Osteocyte (in vitro differentiated cells): ENCODE measurements at places on chromosomes 4 and X. TPM values are rescaled to one million over a fixed set of nuclear protein-coding genes. Genes with fewer than 3 reads are reported as not detected.
A peak's percentile ranks its signal among the peaks of the same experiment; 100 is the strongest.

- no peak overlapping the region for H3K4me3 ChIP-seq
- no peaks in the 10 kb centered on the region for H3K4me1 ChIP-seq
- peaks cover 9% of the 10 kb centered on the region for H3K27me3 ChIP-seq
- H3K36me3 ChIP-seq = no peaks in the 10 kb centered on the region
Observed at GRCh38 chr4:60034361-60034760, 1165.8 kb upstream of the ADGRL3 start.

AFP gene
- total RNA-seq = not detected in 2 replicates

DNA sequence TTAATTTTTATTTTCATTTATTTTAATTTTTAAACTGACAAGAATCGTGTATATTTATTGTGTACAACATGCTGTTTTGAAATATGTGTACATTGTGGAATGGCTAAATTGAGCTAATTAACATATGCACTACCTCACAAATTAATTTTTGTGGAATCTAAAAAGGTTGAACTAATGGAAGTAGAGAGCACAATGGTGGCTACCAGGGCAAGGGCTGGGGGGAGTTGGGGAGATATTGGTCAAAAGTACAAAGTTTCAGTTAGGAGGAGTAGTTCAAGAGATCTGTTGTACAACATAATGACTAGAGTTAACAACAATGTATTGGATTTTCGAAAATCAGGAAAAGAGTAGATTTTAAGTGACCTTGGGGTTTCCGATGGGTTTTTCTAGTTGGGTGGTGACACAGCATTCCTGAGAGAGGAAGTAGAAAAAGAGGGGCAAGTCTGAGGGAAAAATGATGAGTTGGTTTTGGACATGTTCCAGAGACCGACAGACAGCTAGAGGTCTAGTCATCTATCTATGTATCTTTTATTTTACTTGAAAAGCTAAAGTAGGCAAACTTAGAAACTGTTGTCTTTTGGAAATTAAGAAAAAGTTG lies 23.2 kb downstream of the APOO start:
- H3K4me3 ChIP-seq = peak overlapping the region; percentile 4
- H3K27ac ChIP-seq = peak overlapping the region; percentile 86
- H3K36me3 ChIP-seq = no peaks in the 10 kb centered on the region
- H3K27me3 ChIP-seq = no peaks in the 10 kb centered on the region
- DNase-seq = no peak
- H3K4me1 ChIP-seq = peaks cover 59% of the 10 kb centered on the region

ARSJ gene
- total RNA-seq = 61.7 and 63.3 TPM in 2 replicates

GLRA2 gene
- not detected in 2 replicates for total RNA-seq

GRCh38 chrX:108456971-108457477 lies 17.4 kb downstream of the COL4A5 start:
- no peak overlapping the region for H3K4me3 ChIP-seq
- H3K27me3 ChIP-seq = no peaks in the 10 kb centered on the region
- H3K27ac ChIP-seq = peak overlapping the region; percentile 62
- H3K4me1 ChIP-seq = peaks cover 39% of the 10 kb centered on the region
- DNase-seq = no peak

CFAP299 gene
- total RNA-seq = not detected in 2 replicates

GPR78 gene
- 0.26 and 0.54 TPM in 2 replicates for total RNA-seq

- peak overlapping the region; percentile 79 for H3K4me3 ChIP-seq
- no peak for DNase-seq
- H3K4me1 ChIP-seq = peaks cover 11% of the 10 kb centered on the region
Observed at GRCh38 chr4:675036-675882, 917 bp downstream of the MYL5 start.

DNA sequence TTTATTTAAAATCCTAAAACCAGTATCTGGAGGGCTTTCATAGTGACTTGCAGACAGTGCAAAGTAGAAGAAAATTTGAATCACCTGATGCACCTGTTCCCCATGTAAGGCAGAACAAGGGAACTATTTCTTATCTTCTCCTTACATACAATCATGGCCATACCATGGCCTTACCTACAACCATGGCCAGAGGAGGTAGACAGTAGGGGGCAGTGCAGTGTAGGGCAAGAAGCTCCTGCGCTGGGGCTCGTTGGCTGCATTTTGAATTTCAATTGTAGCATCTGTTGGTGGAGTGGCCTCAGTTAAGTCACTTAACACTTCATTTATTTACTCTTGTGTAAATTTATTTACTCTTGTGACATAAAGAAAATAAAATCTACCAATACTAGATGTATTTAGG lies 33.0 kb downstream of the GALNTL6 start:
- no peaks in the 10 kb centered on the region for H3K36me3 ChIP-seq
- no peak overlapping the region for H3K27ac ChIP-seq
- H3K4me3 ChIP-seq = no peak overlapping the region
- peaks cover 9% of the 10 kb centered on the region for H3K27me3 ChIP-seq

GRCh38 chrX:97481228-97481627 lies 597.5 kb downstream of the RPA4 start:
- H3K27ac ChIP-seq = no peak overlapping the region
- H3K36me3 ChIP-seq = no peaks in the 10 kb centered on the region
- DNase-seq = no peak
- H3K4me3 ChIP-seq = no peak overlapping the region
- no peaks in the 10 kb centered on the region for H3K4me1 ChIP-seq

FNIP2 gene
- 14.4 and 17.3 TPM in 2 replicates for total RNA-seq

GRCh38 chr4:46645126-46645525 lies 255.2 kb upstream of the GABRA2 start:
- no peaks in the 10 kb centered on the region for H3K4me1 ChIP-seq
- H3K4me3 ChIP-seq = no peak overlapping the region
- H3K27me3 ChIP-seq = no peaks in the 10 kb centered on the region

DNA sequence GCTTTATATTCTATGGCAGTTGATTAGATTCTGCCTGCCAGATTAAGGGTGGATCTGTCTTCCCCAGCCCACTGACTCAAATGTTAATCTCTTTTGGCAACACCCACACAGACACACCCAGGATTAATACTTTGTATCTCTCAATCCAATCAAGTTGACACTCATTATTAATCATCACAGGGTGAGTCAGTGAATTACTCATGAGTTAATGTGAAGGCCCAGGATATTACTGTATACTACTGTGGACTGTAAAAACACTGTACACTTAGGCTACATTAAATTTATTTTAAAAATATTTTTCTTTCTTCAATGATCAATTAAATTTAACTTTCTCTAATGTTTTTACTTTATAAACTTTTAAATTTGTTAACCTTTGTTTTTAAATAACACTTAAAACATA lies 87.7 kb downstream of the NAP1L3 start:
- H3K27me3 ChIP-seq = no peaks in the 10 kb centered on the region
- H3K27ac ChIP-seq = no peak overlapping the region
- H3K4me3 ChIP-seq = no peak overlapping the region
- H3K36me3 ChIP-seq = no peaks in the 10 kb centered on the region

GRCh38 chr4:915595-915994 lies 16.5 kb downstream of the GAK start:
- no peaks in the 10 kb centered on the region for H3K27me3 ChIP-seq
- H3K36me3 ChIP-seq = peaks cover 12% of the 10 kb centered on the region

- no peak for DNase-seq
- peaks cover 55% of the 10 kb centered on the region for H3K4me1 ChIP-seq
- no peak overlapping the region for H3K27ac ChIP-seq
- no peaks in the 10 kb centered on the region for H3K27me3 ChIP-seq
Observed at GRCh38 chr4:73723928-73724327, 16.4 kb upstream of the CXCL8 start.

BDH2 gene
- 55.9 and 60.0 TPM in 2 replicates for total RNA-seq

VCX gene
- total RNA-seq = not detected in 2 replicates

DNA sequence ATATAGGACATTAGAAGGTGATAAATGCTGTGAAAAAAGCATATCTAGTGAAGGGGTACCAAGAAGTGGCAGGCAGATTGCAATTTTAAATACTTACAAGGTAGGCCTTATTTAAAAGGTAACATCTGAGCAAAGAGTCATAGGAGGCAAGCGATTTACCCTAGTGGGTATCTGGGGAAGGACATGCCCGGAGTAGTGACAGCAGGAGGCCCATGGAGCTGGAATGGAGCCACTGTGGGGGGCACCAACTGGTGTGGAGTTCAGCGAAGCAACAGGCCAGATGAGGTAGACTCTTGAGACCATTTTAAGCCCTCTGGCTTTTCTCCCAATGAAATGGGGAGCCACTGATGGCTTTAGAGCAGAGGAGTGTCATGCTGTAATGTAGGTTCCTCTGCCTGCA lies 37.3 kb downstream of the SEC24D start:
- peaks cover 60% of the 10 kb centered on the region for H3K36me3 ChIP-seq
- DNase-seq = no peak
- H3K27ac ChIP-seq = no peak overlapping the region
- no peaks in the 10 kb centered on the region for H3K27me3 ChIP-seq
- no peak overlapping the region for H3K4me3 ChIP-seq
- no peaks in the 10 kb centered on the region for H3K4me1 ChIP-seq

- peak overlapping the region; percentile 85 for H3K27ac ChIP-seq
- DNase-seq = peak; percentile 88
- H3K27me3 ChIP-seq = no peaks in the 10 kb centered on the region
- H3K36me3 ChIP-seq = peaks cover 4% of the 10 kb centered on the region
- H3K4me1 ChIP-seq = peaks cover 50% of the 10 kb centered on the region
- H3K4me3 ChIP-seq = no peak overlapping the region
Observed at GRCh38 chr4:101102114-101102742, 245.1 kb downstream of the PPP3CA start.

GRCh38 chr4:119962631-119963030 lies 104.0 kb downstream of the MAD2L1 start:
- H3K27me3 ChIP-seq = peaks cover 3% of the 10 kb centered on the region
- no peak overlapping the region for H3K4me3 ChIP-seq
- no peak for DNase-seq
- H3K36me3 ChIP-seq = no peaks in the 10 kb centered on the region

DNA sequence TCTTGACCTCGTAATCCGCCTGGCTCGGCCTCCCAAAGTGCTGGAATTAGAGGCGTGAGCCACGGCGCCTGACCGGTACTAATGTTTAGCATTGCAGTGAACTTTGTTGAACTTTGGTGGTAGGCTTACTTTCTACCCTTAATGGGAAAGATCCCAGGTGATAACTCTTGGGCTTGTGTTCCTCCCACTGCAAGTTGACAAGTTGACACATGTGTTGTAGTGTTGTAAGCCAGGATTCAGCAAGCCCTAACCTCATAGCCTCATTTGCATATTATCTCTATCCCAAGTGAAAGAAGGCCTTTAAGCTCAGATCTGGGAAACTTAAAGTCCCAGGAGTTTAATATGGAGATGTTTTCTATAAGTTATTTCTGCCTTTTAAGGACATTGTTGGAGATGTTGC lies 80.0 kb upstream of the CLCN4 start:
- DNase-seq = no peak
- H3K36me3 ChIP-seq = peaks cover 9% of the 10 kb centered on the region
- H3K4me1 ChIP-seq = peaks cover 4% of the 10 kb centered on the region
- H3K27me3 ChIP-seq = no peaks in the 10 kb centered on the region

TMPRSS11E gene
- not detected in 2 replicates for total RNA-seq

DNA sequence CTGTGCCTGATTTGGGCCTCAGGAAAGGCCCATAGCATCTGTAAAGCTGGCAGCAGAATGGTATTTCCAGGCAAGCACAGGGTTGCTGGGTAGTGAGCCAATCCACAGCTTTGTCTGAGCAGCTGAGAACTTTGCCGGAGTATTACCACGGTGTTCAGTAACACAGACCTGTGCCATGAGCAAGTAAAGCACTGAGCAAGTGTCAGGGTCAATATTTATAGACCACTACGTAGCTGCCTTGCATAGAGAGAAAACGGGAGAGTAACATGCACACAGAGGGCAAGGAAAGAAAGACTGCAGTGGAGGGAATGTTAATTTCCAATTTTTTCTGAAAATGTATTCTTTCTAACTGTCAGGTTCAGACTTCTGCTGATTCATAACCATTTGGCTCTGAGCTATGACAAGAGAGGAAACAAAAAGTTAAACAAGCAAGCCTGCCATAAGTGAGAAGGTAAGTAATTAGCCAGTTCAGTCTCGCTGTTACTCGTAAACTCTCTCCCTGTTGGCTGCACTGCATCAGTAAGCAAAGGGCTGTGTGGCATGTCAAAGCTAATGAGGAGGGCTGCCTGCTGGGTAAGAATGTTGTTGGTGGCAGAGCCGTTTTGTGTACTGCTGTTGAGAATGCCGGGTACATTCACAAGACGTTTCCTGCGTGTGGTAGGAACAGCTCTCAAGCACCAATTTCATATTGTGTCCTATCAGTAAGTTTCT lies 238.1 kb downstream of the BMPR1B start:
- peaks cover 25% of the 10 kb centered on the region for H3K4me1 ChIP-seq
- no peaks in the 10 kb centered on the region for H3K27me3 ChIP-seq
- H3K4me3 ChIP-seq = peak overlapping the region; percentile 30
- peak overlapping the region; percentile 21 for H3K27ac ChIP-seq

DNA sequence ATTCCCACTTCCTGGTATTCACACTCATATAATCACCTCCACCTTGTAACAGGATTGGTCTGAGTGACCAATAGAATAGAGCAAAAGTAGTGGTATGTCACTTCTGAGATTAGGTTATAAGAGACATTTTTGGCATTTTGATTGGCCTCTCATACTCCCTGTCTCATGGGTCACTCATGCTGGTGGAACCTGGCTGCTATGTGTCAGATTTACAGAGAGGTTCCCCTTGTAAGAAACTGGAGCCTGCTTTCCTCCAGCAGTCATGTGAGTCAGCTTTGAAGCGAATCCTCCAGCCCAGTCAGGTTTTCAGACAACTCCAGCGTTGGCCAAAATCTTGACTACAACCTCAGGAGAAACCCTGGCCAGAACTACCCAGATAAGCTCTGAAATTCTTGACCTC lies 2.6 kb upstream of the OTUD4 start:
- peaks cover 15% of the 10 kb centered on the region for H3K27me3 ChIP-seq
- no peak overlapping the region for H3K4me3 ChIP-seq
- no peak for DNase-seq
- H3K4me1 ChIP-seq = peaks cover 15% of the 10 kb centered on the region

DNA sequence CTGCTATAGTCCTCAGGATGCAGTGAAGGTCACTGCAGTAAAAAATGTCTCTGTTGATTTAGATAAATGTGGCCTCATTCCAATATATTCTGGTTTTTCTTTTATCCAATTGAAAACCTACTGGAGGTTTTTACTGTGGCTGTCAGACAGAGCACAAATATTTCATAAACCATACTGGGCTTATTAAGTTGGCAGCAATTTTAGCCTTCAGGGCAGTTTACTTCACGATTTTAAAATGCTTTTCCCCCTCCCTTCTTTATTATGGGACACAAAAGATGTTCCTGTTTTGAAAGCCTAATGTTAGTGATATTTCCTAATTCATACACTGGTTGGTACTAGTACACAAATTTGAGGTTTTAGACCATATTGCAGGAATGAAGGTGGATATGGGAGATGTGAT lies 939.4 kb downstream of the C4orf33 start:
- peak overlapping the region; percentile 73 for H3K27ac ChIP-seq
- H3K27me3 ChIP-seq = no peaks in the 10 kb centered on the region
- no peaks in the 10 kb centered on the region for H3K36me3 ChIP-seq
- H3K4me1 ChIP-seq = peaks cover 45% of the 10 kb centered on the region

DNA sequence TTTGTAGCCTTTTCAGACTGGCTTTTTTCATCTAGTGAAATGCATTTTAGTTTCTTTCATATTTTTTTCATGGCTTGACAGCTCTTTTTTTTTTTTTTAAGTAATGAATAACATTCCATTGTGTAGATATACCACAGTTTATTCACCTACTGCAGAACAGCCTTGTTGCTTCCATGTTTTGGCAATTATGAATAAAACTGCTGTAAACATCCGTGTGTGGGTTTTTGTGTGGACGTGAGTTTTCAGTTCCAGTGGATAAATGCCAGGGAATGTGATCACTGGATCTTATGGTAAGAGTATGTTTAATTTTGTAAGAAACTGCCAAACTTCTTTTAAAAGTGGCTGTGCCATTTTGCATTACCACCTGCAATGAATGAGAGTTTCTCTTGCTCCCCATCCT lies 160.8 kb downstream of the SOWAHB start:
- no peaks in the 10 kb centered on the region for H3K27me3 ChIP-seq
- H3K4me3 ChIP-seq = no peak overlapping the region
- H3K4me1 ChIP-seq = peaks cover 24% of the 10 kb centered on the region
- DNase-seq = no peak
- no peak overlapping the region for H3K27ac ChIP-seq
- H3K36me3 ChIP-seq = peaks cover 3% of the 10 kb centered on the region
